Small intestine (tissue), 16 donors: ENCODE measurements at places on chromosomes 16 and 17. TPM values are rescaled to one million over a fixed set of nuclear protein-coding genes. Genes with fewer than 3 reads are reported as not detected.

Gene TP53TG3B
- polyA plus RNA-seq, result not detected

Gene TOX3
- polyA plus RNA-seq, result 10.5 TPM

Gene AANAT
- not detected for polyA plus RNA-seq

Gene OMG
- 5.9 TPM for polyA plus RNA-seq

Gene TMIGD1
- polyA plus RNA-seq, result 1.8 TPM

Gene CCDC92B
- polyA plus RNA-seq, result 1.2 TPM

Gene DNASE1L2
- polyA plus RNA-seq, result 0.55 TPM

Gene TNFRSF12A
- 259 TPM for polyA plus RNA-seq

Gene ZFPM1
- polyA plus RNA-seq, result 8.1 TPM

Gene USP31
- polyA plus RNA-seq, result 1.9 TPM

Gene TTLL6
- 2.7 TPM for polyA plus RNA-seq

Gene AIPL1
- polyA plus RNA-seq, result not detected

Gene SGCA
- polyA plus RNA-seq, result not detected

Gene KRTAP16-1
- not detected for polyA plus RNA-seq

Gene CIBAR2
- polyA plus RNA-seq, result 3.0 TPM

Gene KRT222
- polyA plus RNA-seq, result 2.2 TPM
